ENCODE measurements at places on chromosomes 7 and 10.

DNA sequence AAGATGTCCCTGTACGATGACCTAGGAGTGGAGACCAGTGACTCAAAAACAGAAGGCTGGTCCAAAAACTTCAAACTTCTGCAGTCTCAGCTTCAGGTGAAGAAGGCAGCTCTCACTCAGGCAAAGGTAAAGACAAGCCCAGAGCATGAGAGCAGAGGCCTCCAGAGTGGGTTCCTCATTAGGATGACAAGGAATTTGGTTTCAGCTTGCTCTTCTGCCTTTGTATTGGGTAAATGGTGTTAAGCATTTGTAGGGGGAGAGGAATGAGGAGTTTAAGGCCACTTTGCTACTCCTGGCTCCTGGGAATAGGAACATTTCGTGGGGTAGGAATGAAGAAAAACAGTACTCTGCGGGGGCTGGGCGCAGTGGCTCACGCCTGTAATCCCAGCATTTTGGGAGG lies 8.2 kb downstream of the RBM17 start:
- DNase-seq = no peak

DNA sequence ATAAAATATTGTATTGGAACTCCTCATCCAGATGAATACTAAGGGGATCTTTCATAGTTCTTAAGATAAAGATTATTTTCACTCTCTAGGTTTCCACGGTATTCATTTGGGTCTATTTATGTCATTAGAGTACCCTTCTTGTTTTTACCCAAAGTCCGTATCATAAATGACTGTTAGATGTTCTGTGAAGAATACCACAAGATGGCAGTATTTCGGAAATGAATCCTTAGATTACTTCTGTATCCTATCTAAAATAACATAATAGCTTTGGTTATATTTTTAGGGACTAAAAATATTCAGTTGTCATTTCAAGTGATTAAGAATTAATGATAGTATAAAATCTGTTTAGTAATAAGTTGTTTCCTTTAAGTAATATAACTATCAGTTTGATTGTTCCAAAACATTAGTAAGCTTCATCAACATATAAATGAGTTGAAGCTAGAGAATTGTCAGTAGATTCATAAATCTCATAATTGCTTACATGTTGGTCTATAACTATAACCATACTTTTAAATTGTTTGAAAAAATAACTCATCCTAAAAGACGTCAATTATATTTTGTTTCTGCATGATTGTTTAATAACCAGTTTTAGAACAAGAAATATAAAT lies 337.5 kb upstream of the KCND2 start:
- DNase-seq = peak; percentile 57

DNA sequence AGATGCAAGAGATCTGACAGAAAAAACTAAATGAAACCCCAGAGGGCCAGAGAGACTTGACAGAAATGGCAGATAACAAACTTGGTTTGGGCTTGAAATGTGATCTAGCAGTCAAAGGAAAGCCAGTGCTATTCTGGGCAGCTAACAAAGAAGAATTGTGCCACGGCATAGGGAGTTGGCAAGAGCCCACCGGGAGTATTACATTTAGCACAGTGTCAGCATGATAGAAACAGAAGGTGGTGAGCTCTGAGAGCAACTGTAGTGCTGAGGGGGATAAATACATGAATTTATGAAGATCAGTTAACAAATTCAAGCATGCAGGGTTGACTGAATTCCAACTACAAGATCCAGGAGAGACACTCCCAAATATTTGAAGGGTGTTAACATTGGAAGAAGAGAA lies 91.1 kb downstream of the AHCYL2 start:
- no peak for DNase-seq

GRCh38 chr7:24756545-24757352 lies 515 bp downstream of the GSDME start:
- DNase-seq = peak; percentile 77

DNA sequence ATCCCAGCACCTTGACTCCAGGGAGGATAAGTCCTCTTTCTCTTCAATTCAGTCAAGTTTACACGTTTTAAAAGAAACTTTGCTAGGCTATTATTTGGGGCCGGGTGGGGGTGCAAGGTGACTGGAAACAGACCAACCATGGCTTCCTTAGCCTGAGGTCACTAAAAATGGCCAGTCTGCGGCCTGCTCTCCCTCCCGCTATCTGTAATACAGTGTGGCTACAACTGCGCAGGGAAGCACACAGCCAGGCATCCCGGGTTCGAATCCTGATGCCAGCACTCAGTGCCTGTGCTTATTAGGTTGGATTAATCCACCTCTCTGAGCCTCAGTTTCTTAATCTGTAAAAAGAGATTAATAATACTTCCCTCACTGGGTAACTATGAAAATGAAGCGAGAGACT lies 19.5 kb downstream of the ATP6V1F start:
- no peak for DNase-seq

DNA sequence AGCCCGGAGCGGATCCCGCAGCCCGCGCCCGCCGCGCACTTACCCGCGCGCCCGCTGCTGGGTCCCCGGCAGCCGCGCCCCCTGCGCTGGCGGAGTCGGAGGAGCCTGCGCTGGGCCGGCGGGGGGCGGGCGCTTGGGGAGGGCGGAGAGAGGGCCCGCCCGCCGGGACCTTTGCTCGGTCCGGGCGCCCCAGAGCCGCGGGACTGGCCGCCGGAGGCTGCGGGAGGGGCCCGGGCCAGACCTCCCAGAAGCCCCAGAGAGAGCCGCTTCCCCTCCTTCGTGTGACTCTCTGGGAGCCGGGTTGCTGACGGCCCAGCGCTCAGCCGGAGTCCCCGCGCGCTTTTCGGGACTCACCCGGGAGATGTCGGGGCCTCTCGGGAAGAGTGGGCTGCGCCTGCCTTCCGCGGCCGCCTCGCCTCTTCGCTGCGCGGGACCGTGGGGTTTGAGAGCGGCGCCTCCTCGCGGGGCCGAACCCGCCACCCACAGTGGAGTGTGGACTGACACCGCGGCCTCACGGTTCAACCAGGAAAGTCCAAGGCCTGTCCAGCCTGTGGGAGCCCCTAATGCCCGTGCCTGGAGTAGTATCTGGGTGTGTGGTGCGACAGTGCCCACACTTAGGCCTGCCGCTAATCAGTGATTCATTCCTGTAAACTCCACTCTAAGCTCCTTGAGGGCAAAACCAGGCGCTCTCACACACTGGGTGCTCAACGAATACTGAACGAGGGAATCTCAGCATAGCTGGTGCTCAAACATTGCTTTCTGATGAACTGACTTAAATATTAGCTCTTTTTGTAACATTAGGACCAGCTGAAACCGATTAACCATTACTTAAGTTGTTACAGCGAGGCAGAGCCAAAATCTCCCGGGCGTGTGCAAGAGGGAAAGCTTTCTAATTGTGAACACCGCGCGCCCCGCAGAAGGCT lies at the start of gene GSDME:
Gene GSDME (minus strand): TSS at position 112 of the 923 bp plus-strand sequence. CDS start 7,690 bp downstream, outside the sequence.
- peak; percentile 66 for DNase-seq

DNA sequence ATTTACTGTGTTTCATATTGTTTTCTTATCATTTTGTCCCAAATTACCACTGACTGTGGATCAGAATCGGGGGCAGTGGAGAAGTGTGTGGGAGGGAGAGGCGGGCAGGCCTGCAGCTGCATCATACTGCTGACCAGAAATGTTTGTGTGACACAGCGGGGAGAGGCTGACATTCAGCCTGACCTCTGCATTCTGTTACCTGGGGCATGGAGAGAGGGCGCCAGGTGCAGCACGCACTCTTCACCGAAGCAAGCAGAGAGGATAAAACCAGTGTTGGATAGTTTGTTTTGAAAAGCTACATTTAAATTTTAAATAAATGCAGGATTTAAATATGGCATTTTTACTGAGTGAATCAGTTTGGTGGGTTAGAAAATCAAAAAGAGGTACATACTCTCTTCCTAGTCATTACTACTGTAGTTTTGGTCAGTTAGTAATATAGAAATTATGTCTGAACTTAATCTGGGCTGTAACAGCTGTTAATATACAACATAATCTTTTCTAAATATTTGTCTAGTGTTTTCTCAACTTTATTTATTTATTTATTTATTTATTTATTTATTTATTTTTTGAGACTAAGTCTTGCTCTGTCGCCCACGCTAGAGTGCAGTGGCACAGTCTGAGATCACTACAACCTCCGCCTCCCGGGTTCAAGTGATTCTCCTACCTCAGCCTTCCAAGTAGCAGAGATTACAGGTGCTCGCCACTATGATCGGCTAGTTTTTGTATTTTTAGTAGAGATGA lies 8.8 kb upstream of the STMP1 start:
- DNase-seq = no peak

DNA sequence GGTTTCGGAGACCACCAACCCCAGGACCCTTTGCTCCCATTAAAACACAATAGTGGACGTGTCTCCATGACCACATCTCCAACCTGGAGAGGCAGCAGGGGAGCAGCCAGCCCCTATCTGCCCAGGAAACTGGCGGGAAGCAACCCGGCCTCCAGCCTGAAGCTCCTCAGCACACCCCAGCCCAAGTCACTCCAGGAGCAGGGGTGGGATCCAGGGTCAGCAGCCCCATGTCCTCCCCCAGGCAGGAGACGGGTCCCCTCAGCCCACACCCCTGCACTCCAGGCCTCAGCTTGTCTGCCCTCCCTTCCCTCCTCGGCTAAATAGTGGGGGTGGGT lies 601 bp downstream of the ADAM8 start:
- no peak for DNase-seq

DNA sequence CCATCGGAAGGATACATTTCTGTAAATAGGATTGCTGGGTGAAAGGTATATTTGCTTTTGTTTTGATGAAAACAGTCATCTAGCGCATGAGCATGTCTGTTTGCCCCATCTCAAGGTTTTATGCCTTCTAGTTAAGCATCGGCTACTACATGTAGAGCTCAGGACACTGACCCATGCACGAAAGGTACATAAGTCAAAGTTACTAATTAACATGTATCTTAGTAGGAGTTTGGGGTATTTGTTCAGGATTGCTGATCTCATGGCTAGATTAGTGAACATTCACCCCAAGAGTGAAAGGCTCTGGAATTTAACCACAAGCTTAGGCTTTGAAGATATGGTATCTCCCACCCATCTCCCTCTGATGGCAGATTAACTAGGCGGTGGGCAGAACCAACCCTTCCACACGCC lies 91.5 kb downstream of the RBM20 start:
- no peak for DNase-seq

DNA sequence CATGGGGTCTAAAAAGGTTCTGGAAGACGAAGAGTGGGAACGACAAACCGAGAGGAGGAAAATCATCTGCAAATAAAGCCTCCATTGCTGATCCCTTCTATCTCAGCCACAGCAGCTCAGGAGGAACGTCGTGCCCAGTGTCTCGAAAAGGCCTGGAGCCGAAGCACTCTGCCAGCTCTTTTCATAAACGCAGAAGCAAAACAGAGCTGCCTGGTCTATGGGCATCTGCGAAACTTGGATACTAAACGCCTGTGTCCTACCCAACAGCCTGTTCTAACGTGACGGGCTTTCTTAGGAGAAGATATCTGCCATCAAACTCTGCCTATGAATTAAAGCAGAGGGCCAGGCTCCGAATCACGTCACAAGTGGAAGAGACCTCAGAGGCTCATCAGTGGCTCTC lies 68.7 kb downstream of the GNA12 start:
- DNase-seq = no peak

DNA sequence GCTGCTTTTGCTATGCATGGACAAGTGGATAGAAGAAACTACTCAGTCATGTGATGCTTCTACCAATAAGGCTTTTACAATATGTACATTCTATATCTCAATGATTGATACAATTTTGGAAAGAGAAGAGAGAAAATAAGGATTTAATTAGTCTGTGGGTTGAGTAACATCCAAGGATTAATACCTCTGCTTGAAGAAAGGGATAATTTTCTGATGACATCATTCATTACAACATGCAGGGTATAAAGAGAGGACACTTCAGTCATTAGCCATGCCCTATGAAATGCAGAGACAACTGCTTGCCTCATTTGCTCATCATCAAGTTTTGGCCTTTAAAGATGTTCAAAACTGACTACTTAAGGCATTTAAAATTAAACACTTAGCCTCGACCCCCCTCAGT lies 237.3 kb downstream of the AHR start:
- peak; percentile 61 for DNase-seq

- peak; percentile 48 for DNase-seq
Observed at GRCh38 chr7:120981888-120982615, 6.5 kb upstream of the CPED1 start.

DNA sequence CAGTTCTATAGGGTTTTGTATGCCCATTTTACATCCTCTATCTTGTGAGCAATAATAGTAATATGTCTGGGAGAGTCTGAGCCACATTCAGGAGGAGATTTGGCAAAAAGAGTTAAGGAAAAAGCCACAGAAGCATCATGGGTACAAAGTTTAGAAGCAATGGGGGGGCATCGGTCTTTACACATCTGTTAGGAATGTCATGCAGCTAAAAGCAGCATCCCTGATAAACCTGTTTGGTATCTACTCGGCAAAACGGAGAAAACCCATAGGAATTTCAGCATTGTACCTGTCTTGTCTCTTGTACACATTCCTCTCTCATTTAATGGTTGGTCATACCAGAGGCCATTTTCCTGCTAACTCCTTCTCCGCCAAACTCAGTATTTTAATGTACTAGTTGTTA lies 12.5 kb upstream of the HERPUD2 start:
- peak; percentile 58 for DNase-seq
